ENCODE measurements at places on chromosomes 4 and X.

DNA sequence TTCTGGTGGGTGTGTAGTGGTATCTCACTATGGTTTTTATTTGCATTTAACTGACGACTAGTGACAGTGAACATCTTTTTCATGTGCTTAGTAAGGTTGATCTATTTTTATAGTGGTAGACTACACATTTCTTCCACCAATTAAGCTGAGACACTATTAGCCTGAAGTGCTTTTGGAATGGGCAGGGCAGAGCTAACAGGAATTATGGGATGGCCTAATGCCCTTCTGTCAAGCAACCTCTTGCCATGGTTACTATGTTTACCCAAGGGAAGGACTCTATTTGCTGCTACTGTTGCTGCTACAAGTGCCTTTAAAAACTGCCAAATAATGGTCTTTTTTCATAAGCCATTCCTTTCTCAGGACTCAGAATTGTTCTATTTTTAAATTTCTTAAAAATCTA lies 676.7 kb upstream of the ACTRT1 start:
- DNase-seq = no peak

- no peak for DNase-seq
Observed at GRCh38 chr4:15990570-15991285, 27.8 kb upstream of the FGFBP2 start.

DNA sequence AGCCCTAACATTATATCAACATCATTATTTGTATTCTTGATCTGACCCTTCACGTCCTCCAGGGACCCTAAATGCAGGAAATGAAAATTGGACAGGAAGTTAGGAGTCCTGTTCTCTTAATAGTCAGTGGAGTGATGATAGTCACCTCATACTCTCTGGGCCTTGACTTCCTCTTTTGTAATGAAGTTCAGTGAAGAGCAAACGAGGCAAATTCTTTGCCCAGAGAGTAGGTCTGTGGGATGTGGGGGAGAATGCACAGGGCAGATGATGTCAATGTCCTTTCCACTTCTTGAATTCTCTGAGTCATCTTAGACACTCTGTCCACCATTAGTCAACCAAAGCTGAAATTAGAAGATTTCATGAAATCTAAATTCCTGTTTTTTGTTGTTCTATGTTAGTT lies 17.1 kb upstream of the GPRIN3 start:
- DNase-seq = no peak

GRCh38 chrX:136999024-136999423 lies 34.8 kb downstream of the GPR101 start:
- no peak for DNase-seq

DNA sequence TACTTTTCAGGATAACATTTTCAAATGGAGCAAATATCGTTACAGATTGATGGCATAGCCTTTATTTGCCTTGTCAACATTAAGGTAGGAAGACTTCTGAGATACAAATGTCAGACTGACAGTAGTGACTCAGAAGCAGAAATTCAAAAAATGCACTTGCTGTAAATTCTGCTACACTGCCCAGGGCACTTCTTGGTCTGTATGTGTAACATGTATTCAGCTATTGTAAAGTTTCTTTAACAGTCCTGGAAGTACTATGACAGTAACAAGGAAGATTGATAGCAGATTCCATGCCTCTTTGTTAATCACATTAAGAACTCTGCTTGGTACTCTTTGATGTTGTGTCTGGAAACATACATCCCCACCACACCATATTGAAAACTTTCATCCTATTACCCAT lies 69.6 kb upstream of the PCDH18 start:
- no peak for DNase-seq

DNA sequence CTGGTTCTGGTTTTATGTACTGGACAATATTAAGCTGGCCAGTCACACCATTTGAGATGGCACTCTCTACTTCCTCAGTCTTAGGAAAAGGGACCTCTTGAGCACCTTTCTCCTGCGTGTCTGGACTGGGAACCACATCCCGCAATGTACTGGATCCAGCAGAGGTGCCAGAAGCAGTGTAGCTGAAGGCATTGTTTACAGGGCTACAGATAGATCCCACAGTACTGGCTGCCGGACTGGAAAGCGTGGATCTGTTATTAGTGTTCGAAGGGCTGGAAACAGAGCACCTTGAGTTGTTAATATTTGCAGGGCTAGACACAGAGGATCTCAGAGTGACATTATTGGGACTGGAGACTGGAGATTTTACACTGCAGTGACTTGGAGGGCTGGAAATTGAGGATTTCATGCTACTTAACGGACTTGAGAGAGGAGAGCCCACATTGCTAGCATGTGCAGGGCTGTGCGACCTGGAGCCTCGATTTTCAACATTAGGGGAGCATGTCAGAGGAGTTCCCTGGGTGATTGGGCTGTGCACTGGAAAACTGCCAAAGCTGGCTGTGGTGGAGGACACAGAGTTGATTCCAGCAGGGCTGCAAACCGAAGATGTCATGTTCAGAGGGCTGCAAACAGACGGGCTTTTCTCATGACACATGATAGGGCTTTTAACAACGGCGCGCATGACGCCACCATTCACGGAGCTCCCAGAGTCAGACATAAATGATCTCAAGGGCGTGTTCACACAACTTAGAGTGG lies 6.4 kb downstream of the NR3C2 start:
- no peak for DNase-seq

- DNase-seq = no peak
Observed at GRCh38 chr4:103156106-103156505, 42.0 kb downstream of the CENPE start.

- DNase-seq = no peak
Observed at GRCh38 chr4:163110442-163110841, 56.2 kb downstream of the NAF1 start.

GRCh38 chr4:138555584-138555983 lies 313.4 kb upstream of the SLC7A11 start:
- DNase-seq = no peak

DNA sequence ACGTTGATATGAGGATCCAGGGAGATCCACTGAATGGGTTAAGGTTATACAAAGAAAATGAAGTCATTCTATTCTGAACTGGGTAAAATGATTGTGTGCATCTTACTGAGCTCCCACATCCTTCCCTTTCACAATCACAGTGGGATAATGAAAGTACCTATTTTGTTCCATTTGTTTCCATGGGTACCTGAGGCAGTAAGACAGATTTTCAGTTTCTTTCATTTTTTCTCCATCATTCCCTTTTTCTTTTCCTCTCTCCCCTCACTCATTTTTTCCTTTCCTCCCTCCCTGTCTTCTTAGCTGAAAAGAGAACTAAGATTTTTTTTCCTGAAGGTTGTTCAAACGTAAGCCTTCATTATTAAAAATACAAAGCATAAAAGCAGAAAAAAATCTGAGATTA lies 4.6 kb downstream of the GRIA2 start:
- no peak for DNase-seq

DNA sequence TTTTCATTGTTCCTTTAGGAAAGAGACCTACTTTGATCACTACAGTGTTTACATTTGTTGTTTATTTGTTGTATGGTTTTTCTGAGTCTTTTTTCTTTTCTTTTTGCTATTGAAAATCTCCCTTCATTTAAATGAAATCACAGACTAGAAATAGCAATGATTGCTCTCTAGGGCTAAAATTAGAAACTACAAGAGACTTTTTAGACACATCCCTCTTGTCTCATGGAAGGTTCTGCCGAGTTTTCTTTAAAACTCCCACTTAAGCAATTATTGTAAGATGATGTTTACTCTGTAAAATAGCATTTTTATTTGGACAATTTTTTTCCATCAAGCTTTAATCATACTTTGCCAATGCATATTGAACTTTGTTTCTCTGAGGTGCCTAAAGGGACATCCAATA lies 136.6 kb downstream of the PALLD start:
- no peak for DNase-seq

DNA sequence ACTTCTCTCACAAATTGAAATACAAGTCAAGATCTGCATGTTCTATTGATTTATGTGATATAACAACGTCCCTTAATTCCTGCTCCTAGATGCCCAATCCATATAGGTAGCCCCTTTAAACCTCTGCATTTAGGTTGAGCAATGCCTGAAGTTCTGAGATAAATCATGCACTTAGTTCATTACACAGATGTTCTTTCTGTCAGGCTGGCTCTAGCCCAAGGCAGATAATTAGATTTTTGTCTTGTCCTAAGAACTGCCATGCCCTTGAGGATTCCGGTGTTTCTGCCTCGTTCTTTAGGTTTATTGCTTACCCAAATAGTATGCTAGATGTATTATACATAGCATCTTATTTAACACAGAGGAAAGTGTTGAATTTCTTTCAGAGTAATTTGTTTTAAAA lies 143.1 kb downstream of the TRAM1L1 start:
- no peak for DNase-seq

DNA sequence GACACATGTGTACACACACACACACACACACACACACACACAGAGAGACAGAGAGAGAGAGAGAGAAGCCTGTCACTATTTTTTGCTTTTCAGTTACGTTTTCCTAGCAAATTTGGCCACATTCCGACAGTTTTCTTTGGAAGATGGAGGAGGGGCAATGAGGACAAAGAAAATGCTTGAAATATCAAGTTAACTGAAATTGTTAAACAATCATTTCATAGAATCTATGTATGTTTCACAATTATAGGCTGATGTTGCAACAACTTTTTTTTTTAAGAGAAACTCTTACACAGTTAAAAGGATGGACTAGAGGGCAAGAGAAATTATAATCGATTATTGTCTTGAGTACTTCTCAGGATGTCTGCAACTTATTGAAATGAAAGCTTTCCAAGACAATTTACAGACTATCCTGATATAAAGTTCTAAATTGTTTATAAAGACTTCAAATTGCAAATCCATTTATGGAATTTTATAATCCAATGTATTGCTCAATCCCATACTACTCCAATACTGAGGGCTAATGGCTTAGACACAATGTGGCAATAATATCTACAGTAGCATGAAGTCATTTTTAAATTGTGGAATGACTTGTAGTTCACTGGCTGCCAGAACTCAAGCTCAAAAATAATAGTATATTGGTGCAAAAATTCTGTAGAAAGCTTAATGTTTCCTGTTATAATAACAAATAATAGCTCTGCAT lies 647.0 kb upstream of the PCDH7 start:
- DNase-seq = no peak

- no peak for DNase-seq
Observed at GRCh38 chrX:113726898-113727297, 857.0 kb upstream of the HTR2C start.

DNA sequence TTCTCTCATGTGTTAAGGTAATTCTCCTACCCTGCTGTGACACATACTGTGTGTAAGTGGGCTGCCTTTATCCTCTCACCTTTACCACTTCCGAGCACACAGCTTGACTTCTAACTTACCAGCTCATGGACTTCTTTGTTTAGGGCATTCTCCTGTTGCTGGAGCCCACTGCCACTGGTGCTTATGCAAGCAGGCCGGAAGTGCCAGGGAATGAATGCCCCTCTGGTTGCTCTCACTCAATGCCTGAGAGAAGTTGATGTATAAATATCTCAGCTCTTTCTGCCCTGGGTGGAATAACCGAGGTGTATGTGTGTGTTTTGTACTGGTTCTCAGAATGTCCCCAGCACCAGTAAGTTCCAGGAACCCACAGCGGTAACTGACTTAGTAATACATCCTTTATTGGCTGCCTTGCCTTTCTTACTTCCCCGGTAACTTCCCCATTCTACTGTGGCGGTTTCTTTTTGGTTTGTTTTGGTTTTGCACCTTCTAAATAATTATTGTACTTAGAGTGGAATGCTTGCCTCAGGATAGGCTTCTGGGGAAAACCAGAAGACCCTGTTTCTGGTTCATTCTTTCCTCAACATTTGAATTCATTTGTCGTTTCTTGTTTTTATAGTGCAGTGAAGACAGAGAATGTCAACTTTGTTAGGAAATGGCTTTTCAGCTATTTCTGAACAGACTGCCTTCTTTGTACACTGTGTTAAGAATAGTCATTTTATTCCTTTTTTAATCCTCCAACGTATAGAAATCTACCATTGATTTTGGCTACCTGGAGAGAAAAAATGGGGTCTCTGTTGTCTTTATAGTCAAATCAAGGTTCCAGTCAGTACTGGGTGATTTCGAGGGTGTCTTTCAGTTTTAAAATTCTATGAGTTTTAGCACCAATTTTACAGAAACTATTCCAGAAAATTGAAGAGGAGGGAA lies 45.4 kb downstream of the CXorf58 start:
- no peak for DNase-seq

GRCh38 chrX:24423960-24424359 lies 41.1 kb upstream of the PDK3 start:
- DNase-seq = no peak

DNA sequence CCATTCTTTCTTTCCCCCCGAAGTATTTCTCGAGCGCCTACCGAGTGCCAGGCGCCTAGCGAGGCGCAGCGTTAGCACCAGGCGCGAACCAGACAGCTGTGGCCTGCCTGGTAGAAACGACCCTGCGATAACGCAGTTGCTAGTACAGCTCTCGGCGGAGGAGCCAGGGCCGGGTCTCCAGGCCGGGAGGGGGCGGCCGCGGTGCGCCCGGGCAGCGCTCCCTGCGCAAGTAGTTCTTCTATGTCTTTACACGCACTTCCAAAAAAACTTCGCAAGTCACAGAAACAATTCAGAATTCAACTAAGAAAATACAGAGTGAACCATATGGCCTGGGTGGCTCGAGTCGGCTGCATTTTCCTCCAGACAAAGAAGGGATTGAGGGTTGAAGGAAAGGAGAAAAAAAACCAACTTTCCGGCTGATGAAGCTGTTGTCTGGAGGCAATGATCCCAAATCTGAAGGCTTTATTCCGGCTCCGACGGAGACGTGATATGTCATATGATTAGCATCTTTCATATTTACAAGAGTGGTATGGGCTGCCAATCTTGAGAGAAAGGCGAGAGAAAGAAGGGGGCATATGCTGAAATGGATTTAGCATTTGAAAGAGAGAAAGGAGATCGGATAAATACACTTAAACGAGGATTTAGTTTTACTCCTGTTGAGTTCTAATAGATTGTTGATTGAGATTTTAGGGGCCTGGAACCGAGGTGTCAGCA lies 7.2 kb upstream of the NEUROG2 start:
- no peak for DNase-seq

GRCh38 chrX:133859860-133860259 lies 125.5 kb downstream of the GPC3 start:
- DNase-seq = no peak

DNA sequence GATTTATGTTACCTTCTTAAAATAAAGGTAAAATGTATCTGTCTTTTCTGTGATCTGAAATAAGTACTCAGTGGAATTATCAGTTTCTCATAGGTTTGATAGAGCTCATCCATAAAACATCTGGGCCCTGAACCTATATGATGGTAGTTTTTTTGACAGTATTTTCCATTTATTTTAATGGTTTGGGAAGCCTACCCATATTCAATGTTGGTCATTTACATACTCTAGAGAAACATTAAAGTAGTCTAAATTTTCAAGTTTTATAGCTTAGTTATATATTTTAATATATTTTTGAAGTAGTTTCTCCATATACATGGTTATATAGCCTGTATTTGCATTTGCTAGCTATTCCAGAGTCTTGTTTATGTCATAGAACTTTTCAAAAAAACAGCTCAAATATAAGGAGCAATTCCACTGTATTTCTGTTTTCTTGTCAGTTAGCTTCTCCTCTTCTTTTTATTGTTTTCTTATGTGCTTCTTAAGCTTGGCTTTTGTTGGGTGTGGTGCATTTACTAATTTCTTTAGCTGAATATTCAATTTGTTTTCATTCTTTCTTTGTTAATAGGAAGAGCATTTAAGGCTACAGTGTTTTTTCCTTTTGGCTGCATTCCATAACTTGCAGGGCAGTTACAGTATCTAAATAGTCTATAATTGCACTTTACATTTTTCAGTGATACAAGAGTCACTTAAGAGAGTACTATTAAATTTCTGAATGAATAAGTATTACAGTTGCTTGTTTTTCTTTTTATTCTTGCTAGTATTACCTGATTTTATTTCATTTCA lies 181.4 kb downstream of the DKK2 start:
- no peak for DNase-seq

- no peak for DNase-seq
Observed at GRCh38 chr4:166091912-166092510, 219.0 kb downstream of the TLL1 start.

GRCh38 chr4:120452536-120452935 lies 385.9 kb upstream of the MAD2L1 start:
- DNase-seq = no peak

Data from T1000 (cell line).